ENCODE measurements at places on chromosomes 6 and 20.

DNA sequence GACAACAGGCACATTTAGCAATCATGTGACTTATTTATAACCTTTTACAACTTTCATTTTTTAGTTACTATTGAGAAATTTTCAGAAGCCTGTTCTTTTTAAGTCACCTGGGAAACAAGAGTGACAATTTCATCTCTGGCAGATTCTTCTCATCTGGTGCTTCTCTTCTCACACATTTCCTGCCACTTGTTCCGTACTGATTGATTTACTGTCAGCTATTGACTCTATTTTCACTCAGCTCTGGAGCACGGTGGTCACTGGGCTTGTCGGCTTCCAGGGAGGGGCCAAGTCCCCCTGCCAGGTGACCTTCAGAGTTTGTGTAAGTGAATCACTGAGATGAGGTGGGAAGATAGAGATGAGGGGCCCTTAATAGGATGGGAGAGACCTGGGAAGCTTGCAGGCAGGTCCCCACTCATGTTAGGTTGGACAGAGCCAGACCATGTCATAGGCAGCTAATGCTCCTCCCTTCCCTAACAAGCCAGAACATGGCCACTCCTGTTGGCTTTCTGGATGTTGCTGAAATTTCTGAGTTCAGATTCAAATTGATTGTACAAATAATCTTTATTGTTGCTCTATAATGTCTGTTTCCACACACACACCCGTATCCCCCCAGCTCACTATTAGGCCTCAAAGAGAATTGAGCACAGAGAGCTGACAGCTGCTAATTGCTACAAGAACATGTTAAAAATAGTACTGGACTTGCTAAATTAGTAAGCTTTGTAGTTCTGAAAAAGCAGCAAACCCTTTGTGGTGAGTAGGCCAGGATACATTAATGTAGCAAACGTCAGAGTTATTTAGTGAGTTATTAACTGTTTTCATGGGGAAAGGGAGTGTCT lies 13.3 kb downstream of the DUSP22 start:
- no peak for DNase-seq

- no peak for DNase-seq
Measured at GRCh38 chr6:165274611-165275010, 34.8 kb downstream of the C6orf118 start.

DNA sequence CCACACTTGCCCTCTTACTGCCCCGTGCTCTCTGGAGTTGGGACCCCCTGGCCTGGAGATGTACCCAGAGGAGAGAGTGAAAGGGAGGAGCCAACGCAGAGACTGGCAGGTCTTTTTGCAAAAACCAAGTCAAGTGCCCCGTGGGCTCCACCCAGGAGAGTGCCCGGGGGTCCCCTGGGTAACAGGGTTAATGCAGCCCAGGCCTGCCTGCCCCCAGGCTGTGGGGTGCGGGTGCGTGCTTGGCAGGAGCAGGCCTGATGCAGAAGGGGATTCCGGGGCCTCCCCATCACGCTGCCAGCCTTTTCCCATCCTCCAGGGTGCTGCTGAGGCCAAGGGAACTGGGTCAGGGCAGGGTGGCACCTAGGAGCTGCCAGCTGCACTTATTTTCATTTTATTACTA lies 184.4 kb downstream of the ERMARD start:
- no peak for DNase-seq

DNA sequence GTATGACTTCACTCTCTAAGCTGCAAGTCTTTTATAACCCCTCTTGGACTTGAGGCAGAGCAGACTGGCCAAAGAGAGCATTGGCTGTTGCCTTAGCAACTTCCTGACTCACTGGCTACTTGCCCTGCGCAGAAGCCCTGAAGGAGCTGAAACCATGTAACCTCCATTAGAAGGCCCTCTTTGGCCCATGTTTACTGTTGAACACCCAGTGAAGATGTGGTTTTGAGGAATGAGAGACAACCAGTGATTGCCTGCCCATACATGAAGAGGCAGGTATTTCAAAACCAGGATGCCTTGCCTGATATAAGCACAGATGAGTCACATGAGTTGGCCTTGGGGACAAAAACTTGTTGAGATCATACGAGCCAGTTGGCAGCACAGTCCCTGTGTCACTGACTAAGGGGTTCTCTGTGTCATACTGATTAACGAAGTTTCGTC lies 182.5 kb downstream of the EDN1 start:
- no peak for DNase-seq

GRCh38 chr6:33794910-33795623 lies 6.1 kb upstream of the LEMD2 start:
- DNase-seq: no peak

DNA sequence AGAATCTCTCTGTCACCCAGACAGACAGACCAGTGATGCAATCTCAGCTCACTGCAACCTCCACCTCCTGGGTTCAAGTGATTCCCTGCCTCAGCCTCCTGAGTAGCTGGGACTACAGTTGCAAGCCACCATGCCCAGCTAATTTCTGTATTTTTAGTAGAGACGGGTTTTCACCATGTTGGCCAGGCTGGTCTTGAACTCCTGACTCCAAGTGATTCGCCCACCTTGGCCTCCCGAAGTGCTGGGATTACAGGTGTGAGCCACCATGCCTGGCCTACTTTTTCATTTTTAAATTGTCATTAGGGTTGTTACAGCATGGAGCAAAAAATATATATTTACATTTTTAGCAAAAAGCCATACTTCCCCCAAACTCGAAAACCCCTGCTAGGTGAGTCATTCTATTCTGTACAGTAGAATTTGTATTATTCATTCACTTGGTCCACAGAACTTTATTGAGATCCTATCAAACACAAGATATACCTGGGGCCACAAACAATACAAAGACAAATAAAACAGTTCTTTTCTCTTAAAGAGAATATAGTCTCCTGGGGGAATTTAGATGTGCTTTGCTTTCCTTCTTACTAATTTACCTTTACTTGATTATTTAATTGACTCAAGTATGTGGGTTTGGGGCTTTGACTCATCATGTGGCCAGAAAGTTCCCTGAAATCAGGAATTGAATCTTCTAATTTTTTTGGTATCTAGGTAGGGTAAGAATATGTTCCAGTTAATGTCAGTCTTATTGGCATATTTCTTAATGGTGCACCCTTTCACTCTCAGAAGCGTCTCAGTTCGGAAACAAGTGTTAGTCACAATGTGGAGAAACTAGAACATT lies 16.6 kb upstream of the CCND3 start:
- no peak for DNase-seq

Measured in right renal pelvis (tissue), 4 donors.